Activated CD4-positive, alpha-beta T cell treated with anti-CD3 and anti-CD28 coated beads, Interleukin-2, amount 10 ng/mL, durations not matched to agents 7 days and 5 days (primary cell): ENCODE measurements at places on chromosomes 2 and 18.

GRCh38 chr2:237432484-237433092, 18.6 kb upstream of the COL6A3 start:
- DNase-seq: peak; percentile 48

DNA sequence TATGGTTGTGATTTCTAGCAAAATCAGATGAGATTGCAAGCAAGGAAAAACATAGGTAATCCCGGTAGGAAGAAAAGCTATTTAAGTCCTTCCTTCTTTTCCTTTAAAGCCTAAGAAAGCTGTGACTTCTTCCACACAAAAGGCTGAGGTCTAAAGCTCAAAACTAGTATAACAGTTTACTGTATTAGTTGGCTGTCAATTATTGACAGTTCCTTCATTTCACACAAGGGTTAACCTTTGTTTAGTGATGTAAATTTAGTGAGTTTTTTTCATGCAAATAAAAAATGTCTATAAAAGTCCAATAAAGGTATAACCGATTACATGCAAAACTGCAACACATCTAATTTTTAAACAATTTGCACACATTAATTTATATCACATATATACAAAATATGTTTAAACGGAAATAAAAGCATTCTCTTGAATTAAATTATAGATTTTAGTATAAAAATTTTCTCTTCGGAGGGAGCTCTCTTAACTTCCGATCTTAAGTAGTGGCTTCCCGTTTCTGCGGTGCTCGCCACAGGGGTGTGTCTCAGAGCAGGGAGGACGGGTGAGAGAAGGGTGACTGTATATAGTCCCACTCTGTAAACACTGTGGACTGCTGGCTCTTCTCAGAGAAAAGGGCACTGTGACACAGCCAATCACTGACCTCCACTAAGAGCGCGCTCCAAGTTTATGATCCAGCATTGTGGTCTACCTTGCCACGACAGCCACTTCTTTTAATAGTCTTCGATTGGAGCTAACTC, 33.4 kb downstream of the TTR start:
- no peak for DNase-seq

DNA sequence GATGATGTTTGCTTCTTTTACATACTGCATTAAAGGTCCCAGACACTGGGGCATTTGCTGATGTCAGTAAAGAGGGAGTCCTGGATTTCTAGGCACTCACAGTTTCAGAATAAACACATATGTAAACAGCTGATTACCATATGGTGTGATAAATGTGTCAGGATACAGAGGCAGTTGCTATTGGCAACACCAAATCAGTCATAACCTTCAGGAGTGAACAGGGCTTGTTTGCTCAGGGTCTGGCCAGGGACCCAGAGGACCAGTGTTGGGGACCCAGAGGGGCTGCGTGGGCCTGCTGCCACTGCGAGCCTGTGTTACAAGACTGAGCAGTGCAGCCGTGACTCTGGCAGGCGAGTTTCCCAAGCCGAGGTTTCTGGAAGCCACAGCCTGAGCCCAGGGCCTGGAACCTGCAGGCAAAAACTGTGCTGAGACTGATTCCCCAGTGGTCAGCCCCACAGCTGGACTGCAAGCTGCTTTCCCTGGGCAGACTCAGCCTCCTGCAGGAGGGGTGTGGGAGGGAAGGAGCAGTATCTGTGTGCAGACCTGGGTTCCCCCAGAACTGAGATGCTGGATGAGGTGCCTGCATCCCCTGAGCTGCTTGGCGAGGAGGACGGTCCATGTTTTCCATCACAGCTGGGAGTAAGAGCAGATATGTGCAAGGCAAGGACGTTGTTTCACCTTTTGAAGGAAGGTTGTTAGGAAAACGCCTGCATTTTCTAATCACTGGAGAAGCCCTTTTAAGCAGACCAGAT, 23.6 kb downstream of the ASAP2 start:
- DNase-seq: no peak

GRCh38 chr2:287911-288757, at the start of gene ALKAL2:
ALKAL2 (minus strand) TSS chr2:288091; CDS start chr2:287835, 256 bp downstream.
- DNase-seq: no peak

DNA sequence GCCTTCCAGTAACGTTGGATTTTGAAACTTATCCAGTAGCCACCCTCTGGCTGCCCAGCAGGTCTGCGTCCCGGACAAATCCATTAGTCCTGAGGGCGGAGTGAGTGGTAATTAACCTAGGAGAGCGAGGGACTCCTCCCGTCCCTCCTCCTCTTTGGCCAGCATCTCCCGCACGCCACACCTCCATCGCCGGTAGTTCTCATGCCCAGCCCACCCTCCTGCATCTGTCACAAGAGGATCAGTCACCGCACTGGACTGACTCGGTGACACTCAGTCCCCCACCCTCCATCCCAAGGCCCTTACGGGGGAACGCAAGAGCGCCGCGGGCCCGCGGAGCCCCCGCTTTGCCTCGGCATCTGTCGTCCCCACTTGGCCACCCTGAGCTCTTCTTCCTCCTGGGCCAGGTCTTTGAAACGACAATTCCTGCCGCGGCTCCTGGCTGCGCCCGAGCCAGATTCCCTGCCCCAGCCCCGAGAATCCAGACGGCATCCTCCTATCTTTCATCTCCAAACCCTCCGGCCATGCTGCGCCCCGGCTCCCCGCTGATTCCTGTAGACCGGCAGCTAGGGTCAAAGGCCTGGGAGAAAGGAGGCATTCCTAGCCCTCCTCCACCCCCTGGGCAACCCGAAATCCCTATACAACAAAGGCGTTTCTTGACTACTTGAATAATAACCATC, 77.5 kb downstream of the EIF2AK3 start:
- DNase-seq: no peak

DNA sequence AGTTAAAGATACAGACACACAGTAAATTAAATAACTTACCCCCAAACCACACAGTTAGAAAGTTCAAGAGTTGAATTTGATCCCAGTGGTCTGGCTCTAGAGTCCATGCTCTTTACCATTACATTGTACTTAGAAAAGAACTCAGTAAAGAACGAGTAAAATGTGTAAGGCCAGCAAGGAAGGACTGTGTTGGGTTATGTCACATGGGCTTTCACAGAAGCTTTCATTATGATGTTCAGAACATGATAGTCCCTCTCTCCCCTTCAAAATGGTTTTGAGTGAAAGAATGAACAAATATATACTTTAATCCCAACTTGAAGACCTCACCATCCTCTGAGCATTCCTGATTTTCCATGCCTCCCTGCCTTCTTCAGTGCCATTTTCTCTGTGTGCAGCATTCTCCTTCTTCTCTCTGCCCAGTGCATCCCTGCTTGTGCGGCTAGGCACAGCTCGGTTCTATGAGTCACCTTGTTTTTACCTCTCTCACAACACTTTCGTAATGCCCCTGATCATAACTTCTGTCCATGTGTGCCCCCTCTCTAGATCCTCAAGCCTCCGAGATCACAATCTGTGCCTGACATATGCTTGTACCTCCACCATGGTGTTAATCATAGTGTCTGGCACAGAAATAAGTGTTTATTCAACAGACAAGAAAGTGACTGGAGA, 22.0 kb downstream of the RASGRP3 start:
- no peak for DNase-seq
